ENCODE measurements at places on chromosomes 7 and 10.
A peak's percentile ranks its signal among the peaks of the same experiment; 100 is the strongest.

DNA sequence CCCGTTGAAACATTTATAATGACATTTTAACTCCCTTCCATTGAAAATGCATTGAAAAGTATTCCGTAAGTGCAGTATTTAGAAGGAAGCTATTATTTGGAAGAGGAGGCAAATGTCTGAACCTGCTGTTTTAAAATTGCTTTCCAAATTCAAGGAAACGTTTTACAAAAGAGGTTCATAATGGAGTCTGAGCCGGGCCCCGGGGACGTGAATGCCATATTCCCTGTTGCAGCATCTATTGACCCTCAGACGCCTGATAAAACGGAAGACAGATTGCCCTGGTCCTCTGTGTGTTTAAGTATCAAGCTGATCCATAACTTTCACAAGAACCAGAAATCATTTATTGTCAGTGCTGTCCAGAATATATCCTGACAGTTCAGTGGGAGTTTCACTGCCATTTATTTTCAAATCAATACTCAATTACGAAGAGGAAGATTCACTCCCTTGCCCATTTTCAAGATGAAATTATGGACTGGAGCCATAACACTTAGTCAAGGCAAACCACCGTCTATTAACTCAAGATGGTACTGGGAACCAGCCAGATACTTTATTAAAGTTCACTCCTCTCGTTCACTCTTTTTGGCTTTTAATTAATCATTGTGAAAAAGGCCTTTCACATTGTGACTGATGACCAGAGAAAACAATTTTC, 435.7 kb upstream of the PFKP start:
- DNase-seq = no peak

- peak; percentile 35 for DNase-seq
Observed at GRCh38 chr10:50807851-50808776, 68.4 kb downstream of the ASAH2B start.

- no peak for DNase-seq
Observed at GRCh38 chr10:93369588-93370164, 112.5 kb downstream of the MYOF start.

DNA sequence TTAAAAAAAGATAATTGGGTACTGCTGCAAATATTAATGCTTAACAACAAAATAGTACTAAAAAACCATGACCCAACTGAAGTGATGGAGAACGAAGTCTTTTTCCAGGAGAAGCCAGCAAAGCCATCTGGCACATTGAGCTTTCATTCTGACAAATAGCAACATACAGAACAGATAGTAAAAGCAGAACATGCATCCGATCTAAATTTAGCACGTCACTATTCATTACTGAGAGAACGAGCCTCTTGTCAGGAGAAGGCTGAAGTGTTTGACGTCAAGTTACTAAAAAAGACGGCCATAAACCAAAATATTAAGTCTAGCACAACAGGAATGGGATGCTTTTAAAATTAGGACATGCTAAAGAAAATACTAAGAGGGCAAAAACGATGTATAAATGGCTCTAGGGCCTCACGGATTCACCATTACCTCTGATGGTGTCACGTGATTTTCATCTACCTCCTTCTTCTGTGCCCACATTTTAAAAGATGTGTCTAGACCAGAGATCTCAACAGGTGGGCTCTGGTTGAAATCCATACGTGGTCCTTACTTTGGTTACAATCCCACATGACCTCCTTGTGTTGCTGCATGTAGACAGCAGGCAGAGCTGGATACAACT, 52.3 kb downstream of the CTBP2 start:
- no peak for DNase-seq

- no peak for DNase-seq
Observed at GRCh38 chr7:152485826-152486225, 50.0 kb upstream of the KMT2C start.

GRCh38 chr7:113289140-113289740, 170.9 kb upstream of the SMIM30 start:
- DNase-seq = peak; percentile 58

DNA sequence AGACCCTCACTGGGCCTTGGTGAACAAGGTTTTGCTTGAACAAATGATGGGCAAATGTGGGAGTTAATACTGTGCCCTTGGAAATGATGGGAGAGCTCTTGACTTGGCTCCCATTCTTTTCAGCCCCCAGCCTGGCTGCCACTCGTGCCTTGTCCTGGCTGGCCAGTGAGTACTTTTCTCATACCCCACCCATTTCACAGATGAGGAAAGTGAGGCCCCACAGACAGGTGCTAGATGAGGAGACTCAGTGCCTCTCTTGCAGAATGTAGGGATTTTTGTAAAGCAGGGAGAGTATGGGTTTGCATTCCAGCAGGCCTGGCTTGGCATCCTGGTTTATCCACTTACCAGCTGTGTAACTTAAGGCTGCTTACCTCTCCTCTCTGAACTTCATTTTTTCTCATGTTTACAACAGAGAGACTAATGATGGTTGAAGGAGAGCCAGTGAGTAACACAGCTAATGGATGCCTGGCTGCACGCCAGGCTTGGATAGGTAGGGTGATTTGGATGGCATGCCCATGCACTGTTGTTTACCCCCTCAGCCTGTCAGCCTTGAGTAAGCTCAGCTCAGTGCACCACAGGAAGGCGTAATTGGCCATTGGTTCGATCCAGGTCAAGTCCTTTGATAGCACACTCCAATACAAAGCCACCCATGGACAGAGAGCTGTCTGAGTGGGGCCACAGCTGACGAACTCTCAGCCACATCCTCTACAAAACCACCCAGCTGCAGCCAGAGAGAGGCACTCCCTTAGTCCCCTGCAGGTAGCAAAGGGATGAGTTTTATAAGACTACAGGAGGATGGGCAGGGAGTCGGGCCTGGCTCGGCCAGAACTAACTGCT, 436.8 kb downstream of the RPS24 start:
- DNase-seq = no peak
